ENCODE measurements at places on chromosomes 4 and X. TPM values are rescaled to one million over a fixed set of nuclear protein-coding genes. Genes with fewer than 3 reads are reported as not detected.

- no peak for DNase-seq
These were observed 161.8 kb upstream of the MAP3K15 start for GRCh38 chrX:19677121-19677520.

GRCh38 chr4:100288811-100289529 lies 98.7 kb upstream of the DDIT4L start:
- DNase-seq: no peak

DNA sequence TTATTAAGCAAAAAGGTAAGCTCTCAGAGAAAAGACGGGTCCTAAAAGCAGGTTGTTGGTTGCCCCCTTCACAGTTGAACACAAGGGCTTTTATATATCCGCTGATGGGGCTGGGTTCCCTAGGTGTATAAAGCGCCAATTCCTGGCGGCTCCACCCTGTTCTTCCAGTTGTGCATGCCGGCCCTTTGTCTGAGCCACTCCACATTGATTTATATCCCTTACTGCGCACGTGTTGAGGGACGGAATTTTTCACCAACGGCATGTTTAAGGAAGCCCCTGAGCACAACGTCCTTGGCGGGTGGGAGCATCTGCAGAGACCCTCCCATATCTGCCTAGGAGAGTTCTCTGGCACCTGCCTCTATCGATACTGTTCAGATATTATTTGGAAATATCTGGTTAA lies 135.7 kb downstream of the DTHD1 start:
- no peak for DNase-seq

- DNase-seq: no peak
These were observed 104.7 kb downstream of the ABLIM2 start for GRCh38 chr4:8053688-8054449.

- no peak for DNase-seq
These were observed 143.5 kb downstream of the MGST2 start for GRCh38 chr4:139808808-139809756.

DNA sequence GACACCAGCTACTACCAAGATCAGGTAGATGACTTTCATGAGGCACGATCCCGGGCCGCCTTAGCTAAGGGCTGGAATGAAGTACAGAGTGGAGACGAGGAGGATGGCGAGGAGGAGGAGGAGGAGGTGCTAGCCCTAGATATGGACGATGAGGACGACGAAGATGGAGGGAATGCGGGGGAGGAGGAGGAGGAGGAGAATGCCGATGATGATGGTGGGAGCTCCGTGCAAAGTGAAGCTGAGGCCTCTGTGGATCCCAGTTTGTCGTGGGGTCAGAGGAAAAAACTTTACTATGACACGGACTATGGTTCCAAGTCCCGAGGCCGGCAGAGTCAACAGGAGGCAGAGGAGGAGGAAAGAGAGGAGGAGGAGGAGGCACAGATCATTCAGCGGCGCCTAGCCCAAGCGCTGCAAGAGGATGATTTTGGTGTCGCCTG lies 481 bp downstream of the UTP3 start:
- no peak for DNase-seq

GRCh38 chr4:76582074-76582816 lies 147.2 kb downstream of the SHROOM3 start:
- no peak for DNase-seq

DNA sequence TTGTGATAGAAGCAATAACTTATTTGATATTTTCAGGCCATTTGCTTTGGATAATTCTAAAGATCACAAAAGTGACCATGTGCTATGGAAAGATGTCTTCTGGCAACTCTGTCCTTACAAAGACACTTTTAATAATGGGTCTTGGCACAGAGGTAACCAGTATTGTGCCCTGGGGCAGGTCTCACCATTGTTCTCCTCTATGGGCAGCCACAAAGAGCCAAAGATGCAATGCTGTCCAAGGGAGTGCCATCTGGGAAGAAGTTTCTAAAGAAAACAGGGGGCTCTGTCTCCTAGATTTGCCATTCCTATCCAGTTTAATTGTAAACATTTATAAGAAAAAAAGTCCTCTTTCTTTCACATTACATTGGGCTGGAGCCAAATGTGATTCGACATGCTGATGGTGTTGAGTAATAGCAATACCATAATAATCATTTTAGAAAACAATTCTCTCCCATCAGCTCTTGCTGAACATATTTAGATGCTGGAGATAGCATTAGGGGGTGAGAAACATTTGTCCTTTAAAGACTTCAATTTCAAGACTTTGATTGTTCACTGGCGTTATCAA lies 179.9 kb downstream of the KIT start:
- no peak for DNase-seq

GRCh38 chr4:80309294-80310004 lies 26.1 kb upstream of the CFAP299 start:
- DNase-seq: no peak

DNA sequence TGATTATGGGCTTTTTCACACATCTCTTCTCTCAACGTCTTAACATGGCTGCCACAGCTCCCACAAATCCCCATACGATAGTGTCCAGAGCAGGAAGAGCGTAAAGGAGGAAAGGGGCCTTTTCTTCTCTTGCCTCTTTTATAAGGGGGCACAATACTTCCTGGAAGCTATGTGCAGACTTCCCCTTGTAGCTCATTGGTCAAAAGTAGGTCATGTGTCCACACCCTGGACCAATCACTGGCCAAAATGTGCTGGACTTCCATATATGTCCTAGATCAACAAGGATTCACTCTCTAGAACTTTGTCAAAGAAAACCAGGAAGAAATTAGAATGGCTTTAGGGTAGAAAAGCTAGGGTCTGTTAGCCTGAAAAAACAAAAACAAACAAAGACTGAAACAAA lies 26.7 kb downstream of the STK32B start:
- DNase-seq: no peak

DNA sequence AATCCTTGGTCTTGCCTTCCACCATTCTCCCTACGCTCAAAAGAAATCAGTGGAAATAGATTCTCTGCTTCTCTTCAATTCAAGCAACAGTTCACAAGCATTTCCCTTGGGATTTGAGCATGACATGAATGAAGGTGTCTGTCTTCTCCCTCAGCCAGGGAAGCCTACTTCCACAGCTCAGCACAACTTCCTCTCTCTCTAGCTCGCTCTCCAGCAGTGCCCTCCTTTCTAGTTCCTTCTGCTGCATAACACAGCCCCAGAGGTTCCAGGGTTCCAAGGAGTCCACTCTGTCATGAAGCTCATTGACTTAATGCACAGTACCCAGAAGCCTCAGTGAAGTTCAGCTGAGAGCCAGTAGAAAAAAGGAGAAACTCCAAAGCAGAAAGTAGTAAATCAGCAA lies 81.3 kb downstream of the PLS3 start:
- DNase-seq: no peak

- DNase-seq: no peak
These were observed 531.8 kb downstream of the IL15 start for GRCh38 chr4:142168181-142168580.

Gene CEP44
- total RNA-seq: 23.0 TPM

Gene ERVMER34-1
- 0.72 TPM for total RNA-seq

Gene GLRA3
- total RNA-seq: not detected

Gene POF1B
- 139 TPM for total RNA-seq

Gene WNK3
- total RNA-seq: 0.52 TPM

Gene NXF2
- not detected for total RNA-seq

Gene GAGE12J
- total RNA-seq: not detected

Gene CSAG2
- not detected for total RNA-seq

Gene FAM9C
- not detected for total RNA-seq

Gene GPR119
- total RNA-seq: not detected

Gene MECP2
- 76.0 TPM for total RNA-seq

Gene YTHDC1
- total RNA-seq: 69.8 TPM

Gene MAGEC2
- not detected for total RNA-seq

Measured in suprapubic skin (tissue), 4 donors.